Stimulated activated CD4-positive, alpha-beta T cell treated with anti-CD3 and anti-CD28 coated beads, Interleukin-1b, Interleukin-23, amount 100 ng/mL, for 48 hours (primary cell): ENCODE measurements at places on chromosomes 11 and 22.

DNA sequence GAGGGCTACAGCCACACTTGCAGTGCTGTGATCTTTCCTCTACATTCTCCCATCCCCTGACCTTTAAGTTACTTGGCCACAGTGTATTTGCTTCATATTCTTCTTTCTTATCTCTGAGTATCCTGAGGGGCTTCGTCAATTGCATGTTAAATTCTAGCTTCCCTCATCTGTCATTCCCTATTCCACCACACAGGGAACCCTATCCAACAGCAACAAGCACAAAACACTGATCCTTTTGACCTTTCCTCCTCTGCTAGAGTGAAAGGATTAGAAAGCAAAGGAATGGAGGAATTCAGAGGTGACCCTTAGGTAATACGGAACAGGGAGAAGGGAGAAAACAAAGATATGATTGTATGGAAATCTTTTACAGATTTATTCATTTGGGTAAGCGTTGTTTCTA lies 1061.7 kb upstream of the TENM4 start:
- DNase-seq, result no peak

DNA sequence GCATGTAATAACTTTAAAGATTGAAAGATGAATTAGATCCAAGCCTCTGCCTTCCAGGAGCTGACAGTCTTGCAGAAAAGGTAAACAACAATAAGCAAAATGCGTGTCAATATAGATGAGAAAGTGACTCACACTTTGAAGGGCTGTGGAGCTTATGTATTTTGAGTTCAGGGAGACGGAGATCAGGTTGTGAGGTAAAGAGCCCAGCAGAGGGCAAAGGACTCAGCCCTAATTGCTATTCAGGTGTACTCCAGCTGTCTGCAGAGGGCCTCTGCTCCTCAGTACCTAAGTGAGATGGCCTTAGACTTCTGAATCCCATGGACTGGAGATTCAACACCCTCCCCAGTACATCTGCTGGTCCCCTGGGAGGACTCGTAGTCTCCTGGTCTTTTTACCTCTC lies 22.9 kb upstream of the CTR9 start:
- no peak for DNase-seq

DNA sequence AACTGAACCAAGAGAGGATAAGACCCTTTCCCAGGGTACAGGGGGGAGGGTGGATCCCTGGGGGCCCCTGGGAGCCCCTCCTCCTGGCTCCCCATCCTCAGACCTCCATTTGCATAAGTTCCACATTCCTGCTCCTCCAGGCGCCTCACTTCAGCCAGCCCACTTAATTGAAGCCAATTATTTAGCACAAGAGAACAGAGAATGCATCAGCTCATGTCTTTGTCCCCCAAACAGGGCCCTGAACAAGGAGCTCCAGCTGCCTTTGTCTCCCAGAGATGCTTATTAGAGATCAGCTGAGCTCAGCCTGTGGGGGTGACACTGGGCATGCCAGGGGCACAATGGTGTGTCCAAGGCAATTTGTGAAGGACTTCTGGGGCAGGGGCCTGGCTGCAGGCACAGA lies 89.9 kb upstream of the PRDM11 start:
- DNase-seq, result no peak

DNA sequence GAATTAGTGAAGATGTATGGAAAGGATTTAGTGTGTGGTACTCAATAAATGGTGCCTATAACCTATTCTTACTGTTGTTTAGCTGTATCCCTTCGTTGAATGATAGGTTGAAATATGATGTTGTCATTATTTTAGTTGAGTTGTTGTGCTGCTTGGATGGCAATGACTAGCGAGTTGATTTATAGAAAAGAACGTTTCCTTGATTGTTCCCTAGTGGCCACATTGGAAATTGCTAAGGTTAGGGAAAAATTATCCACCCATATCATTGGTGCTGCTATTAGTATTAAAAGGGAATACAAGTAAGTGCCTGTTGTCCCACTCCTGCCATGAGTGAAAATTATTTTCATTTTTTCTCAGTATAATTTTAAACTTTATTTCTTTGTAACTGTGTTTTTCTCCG lies 14.5 kb downstream of the EMSY start:
- no peak for DNase-seq

DNA sequence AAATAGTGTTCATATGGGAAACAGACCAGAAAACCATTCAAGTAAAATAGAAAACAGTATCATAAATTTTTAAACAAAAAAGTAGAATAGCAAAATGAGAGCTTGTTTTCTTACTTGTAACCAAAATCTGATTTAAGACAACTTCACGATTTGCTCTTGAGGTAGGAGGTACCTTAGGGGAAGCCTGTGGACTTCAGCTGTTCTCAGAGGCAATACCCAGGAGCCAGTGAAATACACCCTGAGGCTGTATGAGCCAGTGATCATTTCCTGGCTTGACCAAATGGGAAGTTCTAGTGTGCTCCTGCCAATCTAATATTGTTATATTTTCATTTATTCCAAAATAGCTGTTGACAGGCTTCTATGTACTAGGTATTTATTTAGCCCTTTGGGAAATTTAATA lies 104.8 kb downstream of the ARHGAP42 start:
- no peak for DNase-seq

DNA sequence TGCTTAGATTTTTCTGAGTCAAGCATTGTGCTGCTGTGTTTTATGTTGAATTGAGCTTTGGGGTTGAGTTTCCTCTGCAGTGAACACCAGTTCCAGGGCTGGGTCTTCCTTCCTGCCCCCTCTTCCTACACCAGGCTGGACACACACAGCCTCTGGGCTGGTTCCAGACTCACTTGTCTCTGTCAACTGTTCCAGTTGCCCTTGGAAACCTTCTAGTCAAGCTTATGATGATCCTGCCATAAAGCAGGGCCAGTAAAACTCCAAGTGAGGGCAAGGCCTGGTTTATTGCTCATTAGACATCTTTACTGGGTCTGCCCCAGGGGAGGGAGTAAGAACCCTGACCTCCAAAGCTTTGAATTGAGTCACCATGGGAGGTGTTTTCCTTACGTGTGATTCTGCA lies 61.1 kb downstream of the KIAA1671 start:
- no peak for DNase-seq

- DNase-seq, result no peak
Measured at GRCh38 chr11:45151362-45151982, 5.0 kb downstream of the PRDM11 start.

DNA sequence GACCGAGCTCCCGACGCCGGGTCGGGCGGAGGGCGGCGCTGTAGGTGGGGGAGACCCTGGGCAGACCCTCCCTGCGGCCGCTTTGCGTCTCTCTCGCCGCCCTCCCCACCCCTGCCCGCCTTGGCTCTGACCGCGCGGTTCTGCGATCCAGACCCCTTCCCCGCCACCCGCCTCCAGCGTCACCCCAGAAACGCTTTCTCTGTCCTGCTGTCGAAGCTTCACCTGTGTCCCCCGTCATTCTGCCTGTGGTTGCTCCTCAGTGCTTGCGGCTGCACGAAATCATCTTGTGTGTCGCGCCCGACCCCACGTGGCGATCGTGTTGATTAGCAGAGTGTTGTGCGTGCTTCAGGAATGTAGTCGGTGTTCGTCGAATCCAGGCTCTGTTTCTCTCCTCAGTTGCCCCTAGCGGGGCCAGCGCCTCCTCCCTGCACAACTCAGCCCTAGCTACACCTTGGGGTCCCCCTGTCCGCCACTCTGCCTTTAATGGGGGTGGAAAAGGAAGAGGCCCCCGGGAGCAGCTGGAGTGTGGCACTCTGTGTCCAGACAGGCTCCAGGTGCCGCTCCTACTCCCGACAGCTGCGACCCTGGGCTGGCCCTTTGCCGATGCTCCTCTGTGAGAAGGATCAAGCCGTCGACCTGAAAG lies 851 bp downstream of the PTDSS2 start:
- peak; percentile 78 for DNase-seq

DNA sequence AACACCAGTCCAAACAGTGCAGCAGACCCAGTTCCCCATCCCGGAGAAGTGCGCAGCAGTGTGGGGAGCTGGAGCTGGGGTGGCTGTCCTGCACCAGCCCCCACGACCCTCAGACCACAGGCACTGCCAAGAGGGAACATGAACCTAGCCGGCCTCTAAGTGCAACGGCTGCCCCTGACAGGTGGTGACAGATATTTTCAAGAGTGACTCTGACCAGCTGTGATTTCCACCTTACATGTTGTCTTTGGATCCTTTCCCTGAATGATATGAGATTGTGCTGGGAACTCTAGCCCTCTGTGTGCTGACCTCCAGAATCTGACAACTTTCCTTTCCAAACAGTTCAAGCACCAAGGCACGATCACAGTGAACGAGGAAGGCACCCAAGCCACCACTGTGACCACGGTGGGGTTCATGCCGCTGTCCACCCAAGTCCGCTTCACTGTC lies 12.6 kb downstream of the SERPIND1 start:
- no peak for DNase-seq

DNA sequence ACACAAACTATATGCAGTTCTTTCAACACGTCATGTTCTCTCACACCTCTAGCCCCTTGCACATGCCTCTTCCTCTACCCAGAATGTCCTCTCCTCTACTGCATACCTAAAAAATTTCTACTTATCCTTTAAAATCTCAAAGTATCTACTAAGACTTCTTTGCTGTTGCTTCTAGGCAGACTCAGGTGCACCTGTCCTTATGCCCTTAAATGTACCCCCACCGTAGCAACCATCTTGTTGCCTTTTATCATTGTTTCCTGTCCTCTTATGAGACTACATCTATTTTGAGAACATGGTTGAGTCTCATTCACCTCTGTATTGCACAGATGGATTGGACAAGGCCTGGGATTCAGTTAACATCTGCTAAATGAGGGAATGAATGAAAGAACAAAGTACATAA lies 134.1 kb downstream of the SERGEF start:
- DNase-seq, result no peak

GRCh38 chr11:39772525-39773137 lies 1686.8 kb downstream of the LRRC4C start:
- DNase-seq, result no peak

- DNase-seq, result no peak
Measured at GRCh38 chr11:73187854-73188253, 30.2 kb upstream of the P2RY2 start.

DNA sequence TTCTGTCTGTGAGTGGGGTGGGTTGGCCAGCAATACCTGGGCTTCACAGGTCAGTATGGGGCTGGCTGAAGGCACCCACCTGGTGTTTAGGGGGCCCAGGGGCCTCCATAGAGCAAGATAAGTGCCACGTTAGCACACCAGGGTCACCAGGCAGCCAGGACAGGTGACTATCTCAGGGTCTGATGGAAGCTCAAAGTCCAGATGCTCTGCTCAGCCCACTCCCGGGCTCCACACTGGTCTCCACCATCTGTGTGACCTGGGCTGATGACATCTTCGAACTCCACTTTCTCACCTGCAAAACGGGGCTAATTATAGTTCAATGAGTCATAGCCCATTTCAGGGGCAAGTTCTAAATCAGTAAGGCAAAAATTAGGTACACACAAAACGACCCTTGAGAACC lies 39.4 kb upstream of the PRDM11 start:
- DNase-seq, result no peak

DNA sequence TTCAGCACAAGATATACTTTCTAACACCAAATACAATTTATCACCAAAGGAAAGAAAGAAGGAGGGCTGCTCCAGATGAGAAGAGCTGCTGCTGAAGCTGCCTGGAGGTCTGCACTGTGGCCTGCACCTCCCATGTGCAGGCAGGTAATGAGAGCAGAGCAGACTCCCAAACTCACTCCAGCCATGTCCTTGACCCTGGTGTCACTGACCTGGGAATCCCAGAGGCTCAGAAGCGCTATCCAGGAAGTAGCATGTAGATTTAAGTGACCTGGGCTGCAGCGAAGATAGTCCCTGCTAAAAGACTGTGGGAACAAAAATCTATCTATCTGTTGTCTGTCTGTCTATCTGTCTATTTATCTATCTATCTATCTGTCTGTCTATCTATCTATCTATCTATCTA lies 816.3 kb downstream of the OPCML start:
- DNase-seq, result no peak

- DNase-seq, result no peak
Measured at GRCh38 chr11:114384487-114384886, 15.8 kb downstream of the C11orf71 start.

DNA sequence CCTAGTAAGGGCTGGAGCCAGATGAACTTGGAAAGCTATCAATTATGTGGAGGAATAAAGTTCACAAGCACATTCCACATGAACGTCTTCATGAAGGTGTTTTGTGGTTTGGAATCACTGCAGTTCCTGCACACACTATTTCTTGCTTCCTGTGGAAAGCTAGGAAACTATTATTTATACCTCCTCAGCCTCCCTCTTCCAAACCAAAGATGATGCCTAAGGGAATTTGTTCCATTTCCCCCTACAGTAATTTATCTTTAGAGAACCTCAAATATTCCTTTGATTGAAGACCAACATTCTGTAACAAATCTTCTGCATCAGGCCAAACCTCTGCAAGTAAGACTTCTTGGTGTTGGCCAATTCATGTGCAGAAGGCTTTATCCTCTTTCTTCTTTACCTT lies 115.8 kb upstream of the ARHGAP20 start:
- no peak for DNase-seq
